ENCODE measurements at places on chromosomes 2 and 18. TPM values are rescaled to one million over a fixed set of nuclear protein-coding genes. Genes with fewer than 3 reads are reported as not detected.

PTPRM gene
- 0.52 TPM for total RNA-seq

RSAD2 gene
- 9.2 TPM for total RNA-seq

SERPINB13 gene
- total RNA-seq: not detected

CPS1 gene
- total RNA-seq: 2.6 TPM

SIX2 gene
- not detected for total RNA-seq

ANKRD30BL gene
- 0.29 TPM for total RNA-seq

PLEK gene
- 2.3 TPM for total RNA-seq

MYOM1 gene
- total RNA-seq: 0.82 TPM

All from activated naive CD8-positive, alpha-beta T cell treated with anti-CD3 and anti-CD28 coated beads for 36 hours (primary cell).